H7 (cell line): ENCODE measurements at places on chromosomes 4 and X.

DNA sequence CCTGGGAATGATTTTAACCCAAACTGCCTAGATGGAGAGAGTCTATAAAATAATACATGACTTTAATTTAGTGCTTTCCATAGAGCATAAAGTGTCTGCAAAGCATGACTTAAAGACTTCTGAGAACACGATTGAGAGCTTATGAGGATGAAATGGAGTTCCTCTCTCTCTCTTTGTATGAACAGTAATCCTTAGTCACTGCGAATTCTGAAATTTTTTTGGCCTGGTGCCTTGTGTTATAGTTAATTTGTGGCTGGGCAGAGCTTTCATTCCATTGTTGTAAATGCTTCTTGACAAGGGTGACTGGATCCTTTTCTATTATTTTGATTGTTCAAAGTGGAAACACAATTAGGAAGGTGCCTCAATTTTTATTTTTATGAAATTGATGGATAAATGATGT, 179.5 kb downstream of the CEP135 start:
- no peak for DNase-seq

- DNase-seq = no peak
Observed at GRCh38 chr4:111405989-111406388, 739.3 kb upstream of the FAM241A start.

GRCh38 chrX:138771047-138771446, 59.5 kb upstream of the FGF13 start:
- no peak for DNase-seq

- no peak for DNase-seq
Observed at GRCh38 chrX:43699475-43699874, 43.4 kb downstream of the MAOA start.
